ENCODE measurements at places on chromosomes 5 and 9.

- no peak for DNase-seq
Measured at GRCh38 chr9:27117489-27118135, 8.6 kb downstream of the TEK start.

GRCh38 chr5:136200130-136200529, 7.2 kb upstream of the SMIM32 start:
- DNase-seq: no peak

DNA sequence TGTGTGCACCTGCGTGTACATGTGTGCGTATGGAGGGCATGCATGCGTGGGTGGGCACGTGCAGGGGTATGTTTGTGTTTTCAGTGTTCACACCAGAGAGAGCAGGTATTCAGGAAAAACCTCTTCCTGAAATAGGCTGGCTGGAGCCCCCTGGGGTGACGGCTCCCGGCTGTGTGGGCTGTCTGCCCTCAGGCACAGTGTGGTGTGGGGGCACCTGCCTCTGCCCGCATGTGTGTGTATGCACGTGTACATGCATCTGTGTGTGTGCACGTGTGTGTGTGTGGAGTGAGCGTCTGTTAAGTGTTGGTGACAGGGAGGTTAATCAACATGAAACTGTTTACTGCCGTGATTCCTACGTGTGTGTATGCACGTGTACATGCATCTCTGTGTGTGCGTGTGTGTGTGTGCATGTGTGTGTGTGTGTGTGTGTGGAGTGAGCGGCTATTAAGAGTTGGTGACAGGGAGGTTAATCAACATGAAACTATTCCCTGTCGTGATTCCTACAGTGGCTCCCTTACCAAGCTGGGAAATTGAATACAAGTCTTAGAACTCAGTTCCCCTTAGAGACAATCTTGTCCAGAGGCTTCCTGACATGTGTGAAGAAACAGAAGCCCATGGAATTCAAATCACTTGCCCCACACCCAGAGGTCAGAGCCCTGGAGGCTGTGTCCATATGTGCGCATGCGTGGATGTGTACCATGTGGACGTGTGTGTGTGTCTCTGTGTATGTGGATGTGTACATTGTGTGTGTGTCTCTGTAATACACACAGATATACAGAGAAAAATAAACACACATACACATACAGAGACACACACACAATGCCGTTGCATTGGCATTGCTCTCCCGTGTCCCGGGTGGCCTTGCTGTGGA, 372.4 kb upstream of the IRX4 start:
- DNase-seq: no peak

DNA sequence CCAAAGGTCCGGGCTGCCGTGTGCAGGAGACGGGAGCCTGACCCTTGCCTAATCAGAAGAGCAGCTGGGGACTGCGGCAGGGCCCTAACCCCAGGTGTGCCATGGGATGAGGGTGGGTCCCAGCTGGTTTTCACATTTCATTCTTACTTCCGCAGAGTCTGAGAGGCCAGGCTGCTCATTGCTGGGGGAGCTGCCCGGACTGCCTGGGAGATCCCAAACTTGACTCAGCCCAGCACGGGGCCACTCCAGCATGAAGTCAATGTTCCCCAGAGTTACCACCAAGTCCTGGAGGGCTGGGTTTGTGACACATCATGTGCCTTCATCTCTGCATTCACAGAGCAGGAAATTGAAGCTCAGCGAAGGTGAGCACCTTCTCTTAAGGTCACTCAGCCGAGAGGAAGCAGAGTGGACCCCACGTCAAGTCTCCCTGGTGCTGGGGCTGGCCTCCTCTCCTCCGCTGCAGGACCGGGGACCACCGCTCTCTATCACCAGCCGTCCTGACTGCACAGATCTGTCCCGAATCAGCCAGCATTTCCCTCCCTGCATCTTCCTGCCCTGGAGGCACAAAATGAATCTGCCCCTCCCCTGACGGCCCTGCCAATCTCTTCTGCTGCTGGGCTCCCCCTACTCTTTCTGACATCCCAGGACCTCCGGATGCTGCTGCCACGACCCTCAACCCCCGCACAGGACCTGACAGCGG, 54.6 kb upstream of the PHYKPL start:
- DNase-seq: no peak

DNA sequence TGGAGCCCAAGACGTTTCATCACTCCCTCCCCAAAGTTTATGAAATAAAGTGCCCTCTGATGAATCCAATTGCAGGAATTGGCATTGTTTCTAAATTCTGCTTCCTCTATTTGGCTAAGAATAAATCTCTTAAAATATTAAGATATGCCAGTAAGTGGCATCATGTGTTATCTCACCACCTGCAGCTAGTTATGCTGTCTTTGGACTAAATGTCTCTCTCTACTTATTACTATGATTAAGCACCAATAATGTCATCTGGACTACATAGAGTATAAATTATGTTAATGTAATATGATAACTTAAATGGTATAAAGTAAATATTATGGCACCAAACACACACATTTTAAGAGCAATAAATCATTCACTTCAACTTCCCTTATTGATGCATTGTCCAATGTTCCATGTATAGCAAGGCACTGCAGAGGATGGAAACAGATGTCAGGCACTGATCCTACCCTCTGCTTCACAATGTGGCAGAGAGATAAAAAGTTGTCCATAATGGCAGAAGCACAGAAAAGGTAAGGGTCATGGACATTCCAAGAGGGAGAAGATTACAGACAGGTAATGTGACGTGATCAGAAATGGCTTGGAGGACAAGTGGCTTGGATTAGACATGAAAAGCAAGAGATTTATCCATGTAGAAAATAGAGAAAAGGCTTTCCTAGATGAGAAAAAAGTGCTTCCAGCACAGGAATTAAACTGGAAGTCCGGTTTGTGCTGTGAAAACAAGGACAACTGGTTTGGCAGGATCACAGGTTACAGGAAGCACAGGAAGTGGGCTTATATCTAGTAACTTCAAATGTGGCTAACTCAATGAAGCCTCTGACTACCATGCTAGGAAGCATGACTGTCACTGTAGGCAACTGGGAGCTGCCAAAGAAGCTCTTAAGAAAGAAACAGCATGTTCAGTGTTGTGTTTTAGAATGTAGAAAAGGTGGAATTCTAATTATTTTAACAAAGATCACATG, 26.7 kb downstream of the MARCHF11 start:
- no peak for DNase-seq

GRCh38 chr9:81542118-81542889, 147.0 kb downstream of the TLE1 start:
- DNase-seq: no peak

DNA sequence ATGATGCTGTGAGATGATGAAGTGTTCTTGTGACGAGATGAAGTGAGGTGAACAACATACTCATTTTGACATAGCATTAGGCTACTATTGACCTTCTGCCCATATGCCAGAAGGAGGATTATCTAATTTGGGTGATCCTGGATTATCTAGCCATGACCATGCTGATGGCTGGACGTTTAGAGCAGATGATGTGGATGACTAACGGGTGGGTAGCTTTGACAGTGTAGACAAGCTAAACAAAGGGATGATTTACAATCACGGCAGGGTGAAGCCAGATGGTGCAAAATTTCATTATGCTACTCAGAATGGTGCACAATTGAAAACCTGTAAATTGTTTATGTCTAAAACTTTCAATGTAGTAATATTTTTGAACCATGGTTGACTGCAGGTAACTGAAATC, 2403.4 kb upstream of the ACO1 start:
- no peak for DNase-seq

DNA sequence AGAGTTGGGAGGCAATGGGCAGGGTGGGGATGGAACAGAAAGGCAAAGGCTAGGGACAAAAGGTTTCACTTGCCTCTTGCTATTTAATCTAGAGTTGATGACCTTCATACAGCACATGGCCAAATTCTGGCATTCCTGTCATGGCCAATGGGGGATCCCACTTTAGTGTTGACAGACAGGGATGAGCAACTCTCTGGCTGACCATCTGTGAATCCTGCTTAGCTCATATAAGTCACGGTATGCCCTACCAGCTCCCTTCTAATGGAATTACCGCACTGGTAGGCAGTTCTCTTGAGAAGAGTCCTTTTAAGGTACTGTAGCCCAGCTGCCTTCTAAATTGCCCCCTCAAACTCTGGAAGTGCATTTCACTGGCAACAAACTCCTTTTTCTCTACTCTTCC, 76.1 kb downstream of the MAMDC2 start:
- DNase-seq: no peak

DNA sequence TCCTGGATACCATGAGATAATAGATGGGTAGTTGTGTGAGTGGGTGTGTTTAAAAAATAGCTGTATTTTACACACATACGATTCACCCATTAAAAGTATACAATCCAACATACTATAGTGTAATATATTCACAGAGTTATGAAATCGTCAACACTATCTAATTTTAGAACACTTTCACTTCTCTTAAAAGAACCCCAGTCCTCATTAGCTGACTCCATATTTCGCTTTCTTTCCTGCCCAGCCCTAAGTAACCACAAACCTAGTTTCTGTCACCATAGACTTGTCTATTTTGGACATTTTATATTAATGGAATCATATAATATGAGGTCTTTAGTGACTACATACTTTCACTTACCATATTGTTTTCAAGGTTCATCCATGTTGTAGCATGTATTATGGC, 63.8 kb upstream of the S1PR3 start:
- no peak for DNase-seq

- DNase-seq: no peak
Measured at GRCh38 chr5:137342764-137343163, 156.4 kb downstream of the SPOCK1 start.

DNA sequence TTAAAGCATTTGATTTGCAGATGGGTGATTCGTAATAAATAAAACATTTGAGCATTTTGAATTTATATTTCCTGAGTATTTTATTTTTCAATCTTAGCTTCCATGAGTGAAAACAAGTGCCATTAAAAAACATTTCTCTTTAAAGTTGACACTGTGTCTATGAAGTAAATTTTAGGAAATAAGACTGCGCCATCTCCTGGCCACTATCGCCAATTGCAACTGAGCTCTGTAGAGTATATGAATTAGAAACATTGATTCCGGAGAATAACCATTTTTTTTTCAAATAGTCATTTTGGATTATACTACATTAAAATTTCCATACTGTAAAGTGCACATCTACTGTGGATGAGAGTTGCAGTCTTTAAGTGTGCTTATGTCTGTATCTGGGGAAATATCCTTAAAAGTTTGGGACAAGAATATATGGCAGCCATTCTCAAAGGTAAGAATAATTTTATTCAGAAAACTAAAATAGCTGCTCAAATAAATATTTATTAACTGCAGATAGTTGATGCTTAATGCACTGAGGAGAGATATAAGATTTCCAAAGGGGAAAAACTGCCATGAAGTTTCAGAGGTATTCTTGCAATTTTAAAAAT, 5.9 kb downstream of the DMRTA1 start:
- DNase-seq: no peak

- DNase-seq: no peak
Measured at GRCh38 chr9:134570711-134571325, 70.8 kb upstream of the COL5A1 start.

GRCh38 chr5:62741761-62742160, 163.1 kb downstream of the LRRC70 start:
- DNase-seq: no peak

DNA sequence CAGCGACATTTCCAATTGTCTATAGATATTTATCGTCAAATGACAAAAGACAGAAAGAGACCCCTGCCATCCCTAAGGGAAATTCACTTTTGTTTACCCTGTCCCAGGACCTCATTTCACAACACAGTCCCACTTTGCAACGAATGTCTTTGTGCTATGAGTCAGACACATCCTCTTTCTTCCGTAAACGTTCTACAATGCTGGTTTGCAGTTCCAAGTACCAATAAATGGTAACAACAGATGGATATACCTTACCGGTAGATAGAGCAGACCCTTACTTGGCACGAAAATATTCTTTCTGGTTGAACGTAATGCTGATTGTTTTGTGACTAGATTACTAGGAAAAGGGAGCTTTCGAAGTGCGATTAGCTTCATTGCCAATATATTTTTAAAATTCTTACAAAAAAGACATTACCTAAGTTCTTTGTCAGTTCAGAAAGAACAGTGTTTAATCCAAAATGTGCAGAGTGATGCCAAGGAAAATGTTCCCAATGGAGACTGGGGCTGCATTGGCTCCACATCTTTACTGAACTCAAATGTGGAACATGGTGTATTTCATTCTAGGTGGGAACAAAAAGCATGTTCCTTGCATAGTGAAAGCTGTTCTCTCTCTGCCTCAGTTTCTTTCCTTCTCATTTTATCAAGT, 202.5 kb upstream of the SLC27A6 start:
- no peak for DNase-seq

DNA sequence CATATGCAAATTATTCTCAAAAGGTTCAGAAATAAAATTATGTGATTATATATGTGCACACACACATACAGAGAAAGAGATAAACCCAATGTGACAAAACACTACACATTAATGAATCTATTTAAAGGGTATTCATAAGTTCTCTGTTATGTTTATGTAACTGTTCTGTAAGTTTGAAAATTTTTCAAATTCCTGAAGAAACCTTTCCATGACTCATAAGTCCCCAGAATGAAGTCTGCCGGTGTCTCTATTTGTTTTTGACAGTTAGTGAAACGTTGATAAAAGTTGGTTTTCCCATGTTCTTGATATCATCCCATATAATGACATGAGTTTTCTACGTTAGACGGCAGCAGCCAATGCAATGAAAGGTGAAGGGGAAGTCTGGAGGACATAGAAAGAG, 199.5 kb upstream of the PUM3 start:
- no peak for DNase-seq

DNA sequence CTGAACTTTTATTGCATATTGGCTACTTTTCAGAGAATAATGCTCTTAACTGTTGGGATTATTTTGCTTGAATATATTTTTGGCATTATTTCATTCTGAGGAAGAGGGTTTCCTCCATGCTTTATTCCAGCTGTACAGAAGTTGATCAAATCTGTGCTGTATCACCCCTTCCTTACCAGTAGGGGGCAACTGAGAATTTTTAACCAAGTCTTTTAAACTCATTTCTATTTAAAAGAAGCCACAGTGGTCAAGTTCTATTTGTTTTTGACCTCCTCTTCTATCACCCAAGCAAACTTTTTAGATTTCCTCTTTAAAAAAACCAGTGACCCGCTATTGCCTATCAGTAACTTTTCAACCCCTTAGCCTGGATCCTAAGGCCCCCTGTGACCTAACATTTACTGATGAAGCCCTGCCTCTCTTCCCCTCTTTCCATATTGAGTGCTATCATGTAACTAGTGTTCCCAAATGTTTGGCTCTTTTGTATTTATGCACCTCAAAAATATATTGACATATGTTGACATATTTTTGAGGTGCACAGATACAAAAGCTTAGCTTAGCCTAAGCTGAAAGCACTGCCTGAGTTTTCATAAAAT, 80.6 kb downstream of the FBXO4 start:
- DNase-seq: no peak

- no peak for DNase-seq
Measured at GRCh38 chr5:168822248-168822744, 243.1 kb upstream of the PANK3 start.

- DNase-seq: no peak
Measured at GRCh38 chr5:146213210-146213826, 9.9 kb downstream of the RBM27 start.

DNA sequence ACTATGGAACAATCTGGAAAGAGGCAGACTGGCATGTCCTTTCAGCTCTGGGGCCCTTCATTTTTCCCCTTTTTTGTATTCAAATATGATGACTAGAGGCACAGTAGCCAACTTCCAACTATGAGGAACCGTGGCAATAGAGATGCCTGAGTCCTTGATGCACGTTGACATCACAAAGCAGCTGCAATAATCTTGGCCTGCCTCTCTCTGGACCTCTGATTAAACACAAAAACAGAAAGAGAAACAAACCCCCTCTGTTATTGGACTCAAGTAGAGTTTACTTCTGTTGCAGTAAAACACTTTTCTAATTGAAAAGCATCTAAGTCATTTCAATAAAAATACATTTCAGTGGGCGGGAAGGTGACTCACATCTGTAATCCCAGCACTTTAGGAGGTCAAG, 122.2 kb upstream of the GRAMD2B start:
- no peak for DNase-seq

All from effector CD4-positive, alpha-beta T cell (primary cell).